ENCODE measurements at places on chromosomes 12 and 14.

GRCh38 chr12:11688379-11688778 lies 38.9 kb downstream of the ETV6 start:
- no peak for DNase-seq

DNA sequence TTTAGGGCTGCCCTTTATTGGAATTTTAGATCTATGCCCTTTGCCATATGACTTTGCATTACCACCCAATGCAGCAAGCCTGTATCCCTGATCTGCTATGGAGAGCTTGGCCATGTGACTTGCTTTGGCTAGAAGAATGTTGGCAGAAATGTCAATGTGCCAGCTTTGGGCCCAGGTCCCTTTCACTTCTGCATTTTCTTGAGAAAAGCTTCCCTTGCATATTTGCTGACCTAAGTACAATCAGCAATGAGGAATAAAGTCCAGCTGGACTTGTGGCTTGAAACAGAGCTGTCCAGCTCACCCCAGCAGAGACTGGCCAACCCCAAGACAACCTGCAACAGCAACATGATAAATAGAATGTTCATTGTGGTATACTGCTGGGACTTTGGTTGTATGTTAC lies 135.9 kb downstream of the PAH start:
- no peak for DNase-seq

- no peak for DNase-seq
These were observed 10.8 kb upstream of the IPO8 start for GRCh38 chr12:30706476-30706875.

DNA sequence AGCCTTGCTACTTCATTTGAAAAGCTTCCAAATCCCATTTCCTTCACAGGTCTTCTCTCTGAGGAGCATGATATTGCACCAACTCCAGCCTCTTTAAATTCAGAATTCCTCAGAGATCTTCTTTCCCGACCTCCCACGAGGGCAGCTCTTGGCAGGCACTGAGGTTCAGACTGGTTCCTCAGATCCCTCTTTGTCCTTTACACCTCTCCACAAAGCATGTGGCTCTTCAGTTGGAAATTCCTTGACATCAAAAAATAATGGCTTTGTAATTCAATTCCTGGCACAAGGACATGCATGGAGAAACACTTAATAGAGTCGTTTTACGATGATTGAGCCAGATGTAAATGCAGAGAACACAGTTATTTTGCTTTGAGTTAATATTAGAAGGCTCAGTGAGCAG lies 63.2 kb upstream of the TMX1 start:
- DNase-seq: no peak

DNA sequence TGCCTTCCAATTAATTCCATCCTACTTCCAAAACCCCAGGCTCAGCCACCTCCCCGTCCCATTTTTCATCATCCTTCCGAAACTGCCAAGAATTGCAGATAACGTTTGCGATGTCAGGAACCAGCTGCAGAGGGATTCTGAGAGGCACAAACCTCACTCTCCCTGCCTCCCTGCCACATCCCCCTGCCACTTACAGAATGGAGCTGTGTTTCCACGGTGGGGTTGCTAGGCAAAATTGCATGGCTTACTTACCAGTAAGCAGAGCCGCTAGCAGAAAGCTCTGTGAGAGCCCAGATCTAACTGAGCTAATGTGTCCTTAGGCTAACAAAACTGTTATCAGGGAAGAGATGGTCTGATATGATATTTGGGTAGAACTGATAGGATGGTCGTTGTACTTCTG lies 127.4 kb downstream of the KCNK10 start:
- no peak for DNase-seq

GRCh38 chr12:31323391-31324115 lies 2.4 kb downstream of the SINHCAF start:
- no peak for DNase-seq

- no peak for DNase-seq
These were observed 89.0 kb downstream of the RFX4 start for GRCh38 chr12:106671840-106672239.

DNA sequence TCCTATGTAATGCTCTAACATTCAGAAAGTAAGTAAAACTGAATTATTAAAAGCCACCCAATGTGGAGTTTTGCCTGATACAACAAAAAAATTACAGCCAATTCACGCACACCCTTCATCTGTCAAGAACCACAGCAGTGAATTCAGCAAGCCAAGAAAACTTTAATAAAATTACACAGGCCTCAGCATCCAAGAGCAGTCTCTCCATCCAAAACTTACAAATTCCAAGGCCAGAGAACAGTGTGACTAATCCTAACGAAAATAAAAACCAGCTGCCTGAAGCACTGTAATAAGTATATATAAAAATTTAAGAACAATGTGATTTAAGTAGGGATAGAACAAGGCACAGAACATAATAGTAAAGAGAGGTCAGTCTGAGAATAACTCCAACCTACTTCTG lies 54.2 kb downstream of the SIX6 start:
- no peak for DNase-seq

DNA sequence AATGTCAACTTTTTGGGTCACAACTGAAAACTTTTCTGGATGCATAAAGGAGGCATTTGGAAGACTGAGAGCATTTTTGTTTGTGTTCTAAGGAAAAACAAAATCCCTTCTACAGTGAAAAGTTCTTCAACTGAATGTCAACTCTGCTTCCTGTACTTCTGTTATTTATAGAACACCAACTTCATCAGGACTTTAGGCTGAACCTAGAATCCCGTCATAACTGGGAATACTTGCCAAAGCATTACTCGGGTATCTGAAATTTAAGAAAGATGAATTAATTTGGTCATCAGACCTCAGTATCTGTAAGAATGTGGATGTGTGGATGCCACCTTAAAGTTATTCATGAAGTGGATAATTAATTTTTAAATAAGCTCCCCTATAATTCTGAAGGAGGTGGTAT lies 73.2 kb downstream of the FERMT2 start:
- no peak for DNase-seq

DNA sequence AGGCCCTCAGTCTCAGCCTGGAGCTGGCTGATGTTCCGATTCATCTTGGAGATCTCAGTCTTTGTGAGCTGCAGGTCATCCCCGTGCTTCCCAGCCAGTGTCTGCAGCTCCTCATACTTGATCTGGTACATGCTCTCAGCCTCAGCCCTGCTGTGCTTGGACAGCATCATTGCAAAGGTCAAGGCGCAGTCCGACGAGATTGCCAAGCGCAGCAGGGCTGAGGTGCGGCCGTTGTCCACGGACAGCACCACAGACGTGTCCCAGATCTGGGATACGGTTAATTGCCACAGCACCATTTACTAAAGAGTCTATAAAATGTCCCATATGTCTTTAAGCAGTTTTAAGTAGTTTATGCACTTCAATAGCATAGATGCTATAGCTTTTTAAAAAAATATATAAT lies 965.7 kb downstream of the FSCB start:
- no peak for DNase-seq

DNA sequence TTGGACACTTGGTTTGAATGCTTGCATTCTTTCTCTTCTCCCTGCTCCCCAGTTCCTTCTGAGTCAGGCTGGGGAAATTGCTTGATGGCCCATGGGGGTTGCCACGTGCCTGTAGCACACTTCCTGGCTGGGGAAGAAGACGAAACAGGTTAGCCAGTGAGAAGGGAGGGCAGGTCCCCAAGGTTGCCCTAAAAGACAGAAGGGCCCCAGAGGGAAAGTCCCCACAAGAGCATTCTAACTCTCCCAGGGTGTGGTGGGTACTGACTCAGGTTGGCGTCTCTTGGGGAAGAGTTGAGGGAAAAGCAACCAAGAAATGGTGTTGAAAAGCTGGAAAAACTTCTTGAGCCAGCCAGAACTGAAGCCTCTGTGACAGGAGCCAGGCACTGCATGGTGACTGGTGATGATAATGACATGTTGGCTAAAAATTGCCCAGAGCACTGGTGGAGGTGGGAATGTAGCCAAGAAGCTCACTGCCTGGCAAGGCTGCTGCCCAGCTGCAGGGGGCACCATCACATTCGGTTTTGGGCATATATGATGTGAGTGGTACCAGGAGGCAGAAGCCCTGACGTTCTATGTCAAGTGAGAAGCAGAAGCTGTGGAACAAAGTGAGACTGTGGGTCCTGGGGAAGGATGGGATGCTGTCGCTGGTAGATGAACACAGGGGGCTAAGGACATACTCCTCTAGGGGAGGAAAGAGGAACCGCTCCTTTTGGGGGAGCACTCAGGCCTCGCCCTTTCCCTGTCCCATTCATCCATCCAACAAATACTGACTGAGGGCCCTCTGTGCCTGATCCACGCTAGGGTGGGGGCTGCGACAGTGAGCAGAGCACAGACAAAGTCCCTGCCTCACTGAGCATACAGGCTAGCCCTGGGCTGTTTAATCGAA lies 8.1 kb upstream of the RABGGTA start:
- peak; percentile 17 for DNase-seq

DNA sequence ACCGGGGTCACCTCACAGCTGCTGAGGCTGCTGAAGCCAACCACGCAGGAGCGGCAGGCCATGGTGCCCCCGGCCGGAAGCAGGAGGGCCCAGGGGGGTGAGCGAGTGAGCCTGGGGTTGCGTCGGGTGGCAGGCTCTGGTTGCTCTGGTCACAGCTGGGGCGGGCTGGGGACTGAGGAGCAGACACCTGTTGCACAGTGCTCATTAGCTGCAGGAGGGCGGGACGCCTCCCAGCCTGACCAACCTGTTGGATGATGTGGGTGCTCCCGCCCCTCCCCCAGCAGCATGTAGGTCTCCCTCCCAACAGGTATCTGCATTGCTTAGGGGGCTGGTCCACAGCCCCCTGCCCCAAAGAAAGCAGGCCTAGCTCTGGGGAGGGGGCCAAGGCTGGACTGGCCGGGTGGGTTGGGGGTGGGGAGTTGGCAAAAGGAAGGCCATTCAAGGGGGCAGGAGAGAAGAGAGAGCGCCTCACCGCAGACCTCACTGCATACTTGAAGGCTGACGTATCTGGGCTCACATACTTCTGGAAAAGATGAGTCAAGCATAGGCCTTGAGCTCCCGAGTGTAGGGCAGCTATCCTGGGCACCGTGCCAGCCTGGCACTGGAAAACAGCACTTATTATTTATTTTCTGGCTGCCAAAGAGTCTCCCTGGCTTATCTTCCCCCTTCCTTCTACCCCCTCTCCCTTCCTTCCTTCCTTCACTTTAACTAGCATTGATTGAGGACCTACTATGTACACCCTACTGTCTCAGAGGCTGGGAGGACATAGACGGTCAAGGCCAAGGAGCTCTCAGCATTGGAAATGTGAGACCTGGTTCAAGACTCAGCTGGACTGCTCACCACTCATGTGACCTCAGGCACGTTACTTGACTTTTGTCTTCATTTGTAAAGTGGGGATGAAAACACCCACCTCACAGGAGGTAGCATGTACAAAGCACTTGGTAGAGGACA lies at the start of gene KRT80:
TSS of gene KRT80 (minus strand) at position 174 of the 951 bp plus-strand sequence. CDS start at position 62, 112 bp downstream.
- DNase-seq: no peak

DNA sequence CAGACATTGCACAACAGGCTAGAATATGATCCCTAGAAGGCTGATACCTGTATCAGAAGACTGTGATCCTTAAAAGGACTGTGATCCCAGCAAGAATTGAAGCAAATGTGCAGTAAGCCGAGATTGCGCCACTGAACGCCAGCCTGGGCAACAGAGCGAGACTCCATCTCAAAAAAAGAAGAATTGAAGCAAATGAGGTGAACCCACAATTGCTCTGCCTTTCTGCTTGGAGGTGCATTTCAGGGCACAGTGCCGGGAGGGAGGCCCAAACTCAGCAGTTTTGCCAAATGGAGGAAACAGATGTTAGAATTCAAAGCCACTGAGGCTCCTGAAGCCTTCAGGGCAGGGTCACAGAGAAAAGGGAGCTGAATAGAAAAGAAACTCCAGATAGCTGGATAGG lies 61.1 kb upstream of the COCH start:
- no peak for DNase-seq

GRCh38 chr14:50011242-50011641 lies 105.1 kb downstream of the VCPKMT start:
- DNase-seq: no peak

- DNase-seq: no peak
These were observed 7.7 kb downstream of the TBX3 start for GRCh38 chr12:114676142-114676741.

- DNase-seq: no peak
These were observed 13.5 kb upstream of the FAM234B start for GRCh38 chr12:13030541-13031291.

- no peak for DNase-seq
These were observed 303.2 kb upstream of the LRFN5 start for GRCh38 chr14:41303506-41303905.

GRCh38 chr14:106200541-106201315 lies 674.3 kb downstream of the TMEM121 start:
- peak; percentile 92 for DNase-seq

DNA sequence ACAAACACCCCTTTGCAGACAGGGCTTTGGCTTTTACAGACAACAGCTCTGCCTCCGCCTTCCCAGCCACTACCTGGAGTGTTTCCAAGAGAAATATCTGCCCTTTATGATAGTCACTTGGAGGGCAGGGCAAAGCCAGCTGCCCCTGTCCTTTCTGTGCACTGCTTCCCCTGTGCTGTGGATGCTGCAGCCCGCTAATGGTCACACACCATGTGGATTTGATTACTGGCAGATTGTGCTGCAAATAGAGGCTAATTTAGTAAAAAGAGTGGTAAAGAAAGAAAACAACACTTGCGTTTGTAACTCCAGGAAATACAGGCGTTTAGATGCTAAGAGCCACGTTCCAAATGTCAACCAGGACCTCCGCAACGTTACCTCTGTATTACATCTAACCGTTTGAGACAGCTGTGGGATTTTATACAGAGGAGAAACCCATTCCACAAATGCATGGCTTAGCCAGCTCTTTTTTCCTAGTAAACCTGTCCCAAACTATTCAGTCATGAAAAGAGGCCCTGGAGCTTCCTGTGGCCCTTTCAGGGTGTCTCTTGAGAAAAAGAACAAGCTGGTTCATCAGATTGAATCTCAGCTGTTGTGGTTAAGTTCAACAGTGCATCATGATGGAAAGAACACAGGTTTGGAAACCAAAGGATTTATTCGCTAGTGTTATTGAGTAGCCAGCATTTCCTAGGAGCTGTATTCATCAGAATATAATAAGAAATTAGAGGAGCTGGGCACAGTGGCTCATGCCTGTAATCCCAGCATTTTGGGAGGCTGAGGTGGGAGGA lies 30.1 kb upstream of the PWP1 start:
- no peak for DNase-seq

- peak; percentile 55 for DNase-seq
These were observed 601 bp downstream of the KLC1 start for GRCh38 chr14:103629503-103630121.

DNA sequence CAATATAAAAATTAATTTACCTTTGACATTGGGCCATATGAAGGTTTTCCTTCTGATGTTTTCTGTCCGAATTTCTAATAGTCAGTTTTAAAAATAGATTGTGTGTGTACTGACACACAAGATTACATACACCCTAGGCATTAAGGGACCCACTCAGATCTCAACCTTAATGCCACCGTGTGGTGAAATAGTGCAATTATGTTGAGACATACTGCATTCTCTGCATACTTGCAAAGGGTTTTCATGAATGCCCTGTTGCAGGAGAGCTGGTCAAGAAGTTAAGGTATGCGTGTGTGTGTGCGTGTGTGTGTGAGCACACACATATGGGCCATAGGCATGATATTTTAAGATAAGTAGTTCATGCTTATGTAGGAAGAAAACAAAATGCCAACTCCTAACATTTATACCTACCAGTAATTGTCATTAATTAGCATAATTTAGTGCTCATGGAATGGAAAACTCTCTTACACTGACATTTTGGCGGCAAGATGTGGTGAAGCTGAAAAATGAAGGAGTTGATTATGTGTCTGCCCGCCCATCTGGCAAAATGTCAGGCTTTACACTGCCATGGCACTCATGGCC lies 58.8 kb downstream of the PIK3C2G start:
- no peak for DNase-seq
